Activated CD4-positive, alpha-beta memory T cell treated with anti-CD3 and anti-CD28 coated beads, Interleukin-2, amount 10 ng/mL, durations not matched to agents 7 days and 5 days (primary cell): ENCODE measurements at places on chromosomes 7 and 10.

DNA sequence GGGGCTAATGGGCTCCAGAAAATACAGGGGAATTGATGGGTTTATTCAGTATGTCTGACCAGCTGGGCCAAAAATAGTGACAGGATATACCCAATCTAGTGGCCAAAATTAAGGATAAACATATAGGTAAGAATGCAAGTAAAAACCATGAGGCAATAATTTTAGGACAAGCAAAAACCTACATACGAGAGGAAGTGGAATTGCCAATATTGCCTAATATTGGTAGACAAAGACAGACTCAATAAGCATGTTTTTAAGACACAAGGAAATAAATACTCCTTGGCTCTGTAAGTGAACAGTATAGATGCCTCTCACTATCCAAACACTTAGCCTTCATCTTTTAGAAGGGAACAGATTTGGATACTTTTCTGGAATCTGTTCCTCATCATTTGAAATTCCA lies 51.0 kb downstream of the ATXN7L1 start:
- DNase-seq: no peak

GRCh38 chr10:131574363-131574706 lies 262.8 kb upstream of the TCERG1L start:
- DNase-seq: no peak

- no peak for DNase-seq
Observed at GRCh38 chr7:98618786-98619185, 1.7 kb downstream of the NPTX2 start.

DNA sequence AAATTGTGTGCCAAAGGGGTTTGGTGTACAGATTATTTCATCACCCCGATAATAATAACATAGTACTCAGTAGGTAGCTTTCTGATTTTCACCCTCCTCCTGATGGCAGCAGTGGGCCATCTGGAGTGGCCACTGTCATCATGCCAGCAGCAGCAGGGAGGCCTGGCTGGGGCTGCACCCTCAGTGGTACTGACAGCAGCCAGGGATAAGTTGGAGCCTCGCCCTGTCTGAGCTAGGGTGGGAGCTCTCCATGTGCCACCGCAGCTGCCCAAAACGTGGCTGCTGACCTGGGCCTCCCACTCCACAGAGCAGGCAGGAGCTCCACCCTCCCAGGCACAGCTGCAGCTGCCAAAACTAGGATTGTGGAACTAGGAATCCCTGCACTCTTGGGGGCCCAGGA lies 700.8 kb upstream of the KCND2 start:
- no peak for DNase-seq

DNA sequence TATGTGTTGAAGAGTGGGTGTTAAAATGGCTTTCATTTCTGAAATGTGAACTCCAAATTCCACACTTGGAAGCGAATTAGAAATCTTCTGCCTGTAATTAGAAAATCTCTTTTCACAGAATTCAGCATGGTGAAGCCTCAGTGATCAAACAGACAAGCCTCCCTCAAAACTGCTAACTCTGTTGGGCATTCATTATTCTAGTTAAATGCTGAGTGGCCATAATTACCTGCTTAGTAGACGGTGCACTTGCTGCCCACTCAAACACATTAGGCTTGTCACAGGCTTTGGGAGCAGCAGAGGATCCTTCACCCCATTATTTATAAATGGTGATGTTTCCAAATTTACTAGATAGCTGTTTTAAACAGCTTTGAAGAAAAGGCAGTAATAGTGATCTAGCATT lies 177.2 kb upstream of the PCLO start:
- DNase-seq: no peak

GRCh38 chr10:118495499-118495898 lies 99.9 kb downstream of the PRLHR start:
- no peak for DNase-seq

- no peak for DNase-seq
Observed at GRCh38 chr10:70726909-70727495, 54.7 kb downstream of the ADAMTS14 start.

GRCh38 chr10:6242089-6242488 lies 39.4 kb downstream of the PFKFB3 start:
- no peak for DNase-seq
